Kidney (tissue), 22 donors: ENCODE measurements at places on chromosomes 16 and 17.
A peak's percentile ranks its signal among the peaks of the same experiment; 100 is the strongest.

- no peaks in the 10 kb centered on the region for H3K4me1 ChIP-seq
- H3K4me3 ChIP-seq, result no peak overlapping the region
- H3K27me3 ChIP-seq, result no peaks in the 10 kb centered on the region
- H3K36me3 ChIP-seq, result peaks cover 3% of the 10 kb centered on the region
Observed at GRCh38 chr17:78356101-78356713, 3.7 kb downstream of the SOCS3 start.

- no peaks in the 10 kb centered on the region for H3K27me3 ChIP-seq
- H3K4me1 ChIP-seq, result no peaks in the 10 kb centered on the region
- H3K36me3 ChIP-seq, result no peaks in the 10 kb centered on the region
- H3K4me3 ChIP-seq, result no peak overlapping the region
Observed at GRCh38 chr17:81189670-81190530, 23.9 kb upstream of the AATK start.

- DNase-seq, result no peak
- no peak overlapping the region for H3K27ac ChIP-seq
- no peak overlapping the region for H3K4me3 ChIP-seq
- no peaks in the 10 kb centered on the region for H3K36me3 ChIP-seq
- H3K27me3 ChIP-seq, result no peaks in the 10 kb centered on the region
Observed at GRCh38 chr17:64329588-64329987, 61.1 kb downstream of the PECAM1 start.

DNA sequence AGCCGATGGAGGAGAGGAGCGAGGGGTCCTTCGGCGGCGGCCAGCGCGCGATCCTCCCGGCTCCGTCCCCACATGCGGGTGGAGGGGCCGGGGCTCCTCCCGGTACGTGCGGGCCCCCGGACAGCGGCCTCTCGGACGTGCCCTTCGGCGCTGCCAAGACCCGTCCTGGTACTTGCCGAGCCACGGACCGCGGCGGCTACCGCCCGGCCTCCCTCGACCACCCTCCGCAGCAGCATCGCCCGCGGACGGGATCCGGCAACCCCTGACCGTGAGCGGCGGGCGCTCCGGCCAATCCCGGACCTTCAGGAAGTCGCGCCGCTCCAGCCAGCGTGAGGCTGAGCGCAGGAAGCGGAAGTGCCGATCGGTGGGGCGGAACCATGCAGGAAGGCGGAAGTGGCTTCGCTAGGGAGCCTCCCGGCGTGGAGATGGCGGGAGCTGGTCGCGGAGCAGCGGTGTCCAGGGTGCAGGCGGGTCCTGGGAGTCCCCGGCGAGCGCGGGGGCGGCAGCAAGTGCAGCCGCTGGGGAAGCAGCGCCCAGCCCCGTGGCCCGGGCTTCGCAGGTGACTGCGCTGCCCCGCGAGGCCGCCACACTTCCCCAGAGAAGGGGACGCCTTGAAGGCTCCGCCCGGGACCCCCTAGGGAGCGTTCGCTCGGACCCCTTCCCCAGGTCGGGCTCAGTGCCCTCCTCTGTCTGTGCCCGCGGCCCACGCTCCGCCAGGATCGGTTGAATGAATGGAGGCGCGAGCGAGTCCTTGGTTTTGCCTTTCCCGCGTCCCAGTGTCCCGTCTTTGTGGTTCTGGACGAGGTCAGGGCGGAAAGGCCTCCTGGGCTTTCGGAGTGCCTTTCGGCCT, at the start of the genes CCDC137 and OXLD1:
CCDC137 (plus strand) TSS at position 396 of the 850 bp plus-strand sequence; CDS start at position 426, 30 bp downstream.
OXLD1 (minus strand) TSS at position 264 of the 850 bp plus-strand sequence; CDS start at position 236, 28 bp downstream.
- H3K27me3 ChIP-seq, result no peaks in the 10 kb centered on the region
- no peaks in the 10 kb centered on the region for H3K4me1 ChIP-seq
- peak within 1 kb of the TSS; percentile 58 for H3K27ac ChIP-seq
- peak; percentile 97 for DNase-seq
- peaks cover 3% of the 10 kb centered on the region for H3K36me3 ChIP-seq

DNA sequence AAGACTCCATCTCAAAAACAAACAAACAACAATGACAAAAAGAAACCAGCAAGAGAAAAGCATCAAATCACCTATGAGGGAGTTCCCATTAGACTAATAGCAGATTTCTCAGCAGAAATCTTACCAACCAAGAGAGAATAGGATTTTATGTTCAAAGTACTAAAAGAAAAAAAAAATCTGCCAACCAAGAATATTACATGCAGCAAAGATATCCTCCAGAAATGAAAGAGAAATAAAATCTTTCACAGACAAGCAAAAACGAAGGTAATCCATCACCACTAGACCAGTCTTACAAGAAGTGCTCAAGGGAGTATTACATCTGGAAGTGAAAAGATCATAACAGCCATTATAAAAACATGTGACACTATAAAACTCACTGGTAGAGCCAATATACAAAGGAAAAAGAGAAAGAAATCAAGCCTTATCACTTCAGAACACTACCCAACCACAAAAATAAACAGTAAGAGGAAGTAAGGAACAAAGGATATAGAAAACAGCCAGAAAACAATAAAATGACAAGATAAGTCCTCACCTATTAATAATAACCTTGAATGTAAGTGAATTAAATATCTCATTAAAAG, 66.3 kb downstream of the STX8 start:
- H3K4me3 ChIP-seq, result no peak overlapping the region
- no peaks in the 10 kb centered on the region for H3K27me3 ChIP-seq
- DNase-seq, result no peak
- no peaks in the 10 kb centered on the region for H3K4me1 ChIP-seq
- no peaks in the 10 kb centered on the region for H3K36me3 ChIP-seq

DNA sequence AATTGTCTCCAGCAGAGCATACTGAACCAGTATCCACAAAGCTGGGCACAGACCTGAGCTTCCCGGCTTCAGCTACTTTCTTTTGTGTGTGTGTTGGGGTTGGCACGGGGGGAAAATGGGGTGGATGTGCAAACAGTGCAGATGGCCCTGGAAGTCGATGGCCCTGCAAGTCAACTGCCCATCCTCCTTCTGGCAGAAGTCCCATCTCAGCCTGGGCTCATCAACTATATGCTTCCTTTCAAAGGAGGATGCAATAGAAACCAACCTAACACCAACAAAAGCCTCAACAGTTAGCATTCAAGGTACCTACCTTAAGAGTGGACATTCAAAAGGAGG, 55.7 kb downstream of the SOX9 start:
- no peaks in the 10 kb centered on the region for H3K36me3 ChIP-seq
- DNase-seq, result no peak
- H3K27ac ChIP-seq, result no peak overlapping the region
- H3K4me1 ChIP-seq, result no peaks in the 10 kb centered on the region
- H3K4me3 ChIP-seq, result no peak overlapping the region

- DNase-seq, result no peak
- peaks cover 9% of the 10 kb centered on the region for H3K36me3 ChIP-seq
- H3K4me3 ChIP-seq, result no peak overlapping the region
- no peaks in the 10 kb centered on the region for H3K27me3 ChIP-seq
- no peaks in the 10 kb centered on the region for H3K4me1 ChIP-seq
Observed at GRCh38 chr16:1651094-1651973, 26.7 kb upstream of the JPT2 start.
